ENCODE measurements at places on chromosomes 3 and 15.

DNA sequence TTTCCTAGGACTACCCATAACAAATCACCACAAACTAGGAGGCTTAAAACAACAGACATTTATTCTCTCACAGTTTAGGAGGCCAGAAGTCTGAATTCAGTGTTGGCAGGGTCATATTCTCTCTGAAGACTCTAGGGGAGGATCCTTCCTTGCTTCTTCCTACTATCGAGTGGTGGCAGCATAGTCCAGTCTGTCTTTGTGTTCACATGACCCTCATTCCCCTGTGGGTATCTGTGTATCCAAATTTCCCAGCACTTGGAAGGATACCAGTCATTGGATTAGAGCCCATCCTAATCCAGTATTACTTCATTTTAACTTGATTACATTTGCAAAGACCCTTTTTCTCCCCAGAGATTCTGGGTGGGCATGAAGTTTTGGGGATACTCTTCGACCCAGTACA is 63.8 kb downstream of the GMPS start:
- DNase-seq, result no peak

- DNase-seq, result no peak
Observed at GRCh38 chr3:155334914-155335723, 41.6 kb upstream of the STRIT1 start.

- DNase-seq, result no peak
Observed at GRCh38 chr3:41102053-41102556, 97.2 kb upstream of the CTNNB1 start.

GRCh38 chr15:74835312-74835823 is 7.6 kb downstream of the ULK3 start:
- no peak for DNase-seq

- DNase-seq, result no peak
Observed at GRCh38 chr3:191105418-191105817, 93.6 kb upstream of the OSTN start.
